ENCODE measurements at places on chromosomes 3 and 15.

GRCh38 chr3:146594843-146595482 is 10.2 kb downstream of the PLSCR5 start:
- DNase-seq = peak; percentile 20

- DNase-seq = no peak
Measured at GRCh38 chr15:39543651-39544050, 37.2 kb upstream of the THBS1 start.

GRCh38 chr3:123317716-123318115 is 116.0 kb downstream of the SEC22A start:
- no peak for DNase-seq

- DNase-seq = no peak
Measured at GRCh38 chr3:35871009-35871408, 231.7 kb downstream of the ARPP21 start.

DNA sequence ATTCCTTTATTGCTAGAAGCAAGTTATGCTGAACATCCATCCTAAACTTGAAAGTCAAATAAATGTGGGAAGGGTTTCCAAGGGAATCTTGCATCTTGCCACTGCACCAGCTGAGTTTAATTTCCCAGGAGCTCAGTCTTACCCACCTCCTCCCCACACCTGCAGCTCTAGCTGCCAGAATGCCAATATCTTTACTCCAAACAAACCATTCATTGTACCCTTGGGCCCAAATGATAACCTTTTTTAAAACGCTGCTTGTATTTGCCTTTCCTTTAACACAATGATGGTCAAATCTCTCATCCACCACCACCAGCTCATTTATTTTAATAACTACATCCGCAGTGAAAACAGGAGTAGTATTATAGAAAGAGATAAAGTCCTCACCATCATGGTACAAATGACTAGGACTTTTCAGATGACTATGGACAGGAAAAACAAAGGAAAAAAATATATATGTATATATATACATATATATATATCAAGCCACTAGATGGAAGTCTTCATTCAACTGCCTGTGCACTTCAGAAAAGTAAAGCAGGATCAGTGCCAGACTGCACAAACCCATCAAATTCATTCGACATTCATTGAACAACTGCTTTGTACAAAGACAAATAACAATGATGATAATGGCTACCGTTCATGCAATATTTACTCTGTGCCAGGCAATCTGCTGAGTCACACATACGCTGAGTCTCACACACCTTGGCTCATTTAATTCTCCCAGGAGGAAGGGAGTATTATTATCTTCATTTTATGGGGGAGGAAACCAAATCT is 44.0 kb downstream of the BFSP2 start:
- DNase-seq = peak; percentile 94

DNA sequence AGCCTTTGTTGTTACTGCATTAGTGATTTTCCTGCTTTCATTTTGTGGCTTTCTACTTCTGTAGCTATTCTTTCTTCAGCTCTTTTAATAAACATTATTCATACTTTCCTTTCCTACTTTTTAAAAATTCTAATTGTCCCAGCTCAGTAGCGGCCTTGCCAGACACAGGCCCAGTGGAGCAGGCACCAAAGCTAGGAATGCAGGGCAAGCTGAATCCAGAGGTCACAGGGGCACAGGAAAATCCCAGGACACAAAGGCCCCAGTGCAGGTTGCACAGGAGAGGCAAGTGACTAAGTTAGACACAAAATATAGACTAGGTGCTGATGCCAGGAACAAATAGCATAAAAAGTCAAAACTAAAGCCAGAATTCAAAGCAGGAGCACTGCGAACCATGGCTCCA is 49.0 kb upstream of the CCDC80 start:
- DNase-seq = no peak

Measured in NCI-H2081 (cell line).